ENCODE measurements at places on chromosomes 7 and 10.

DNA sequence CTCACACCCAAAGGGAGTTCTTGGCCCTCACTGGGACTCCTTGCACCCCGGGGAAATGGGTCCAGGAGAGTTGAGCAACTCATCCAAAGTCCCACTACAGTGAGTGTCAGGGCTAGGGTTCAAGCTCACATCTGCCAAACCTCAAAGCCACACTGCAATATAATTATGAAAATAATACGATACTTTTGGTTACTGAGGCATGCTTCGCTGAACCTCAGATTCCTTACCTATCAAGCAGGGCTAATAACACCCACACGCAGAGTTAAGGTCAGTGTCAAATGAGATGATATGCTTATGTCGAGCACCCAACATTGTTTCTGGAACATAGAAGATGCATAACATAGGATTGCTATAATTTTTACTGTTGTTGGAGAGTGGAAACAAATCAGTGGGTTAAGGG, 58.2 kb downstream of the BPGM start:
- DNase-seq = no peak

GRCh38 chr7:138952791-138953190, 28.4 kb downstream of the KIAA1549 start:
- no peak for DNase-seq

- no peak for DNase-seq
These were observed 231.3 kb upstream of the KLF6 start for GRCh38 chr10:4016214-4016740.

DNA sequence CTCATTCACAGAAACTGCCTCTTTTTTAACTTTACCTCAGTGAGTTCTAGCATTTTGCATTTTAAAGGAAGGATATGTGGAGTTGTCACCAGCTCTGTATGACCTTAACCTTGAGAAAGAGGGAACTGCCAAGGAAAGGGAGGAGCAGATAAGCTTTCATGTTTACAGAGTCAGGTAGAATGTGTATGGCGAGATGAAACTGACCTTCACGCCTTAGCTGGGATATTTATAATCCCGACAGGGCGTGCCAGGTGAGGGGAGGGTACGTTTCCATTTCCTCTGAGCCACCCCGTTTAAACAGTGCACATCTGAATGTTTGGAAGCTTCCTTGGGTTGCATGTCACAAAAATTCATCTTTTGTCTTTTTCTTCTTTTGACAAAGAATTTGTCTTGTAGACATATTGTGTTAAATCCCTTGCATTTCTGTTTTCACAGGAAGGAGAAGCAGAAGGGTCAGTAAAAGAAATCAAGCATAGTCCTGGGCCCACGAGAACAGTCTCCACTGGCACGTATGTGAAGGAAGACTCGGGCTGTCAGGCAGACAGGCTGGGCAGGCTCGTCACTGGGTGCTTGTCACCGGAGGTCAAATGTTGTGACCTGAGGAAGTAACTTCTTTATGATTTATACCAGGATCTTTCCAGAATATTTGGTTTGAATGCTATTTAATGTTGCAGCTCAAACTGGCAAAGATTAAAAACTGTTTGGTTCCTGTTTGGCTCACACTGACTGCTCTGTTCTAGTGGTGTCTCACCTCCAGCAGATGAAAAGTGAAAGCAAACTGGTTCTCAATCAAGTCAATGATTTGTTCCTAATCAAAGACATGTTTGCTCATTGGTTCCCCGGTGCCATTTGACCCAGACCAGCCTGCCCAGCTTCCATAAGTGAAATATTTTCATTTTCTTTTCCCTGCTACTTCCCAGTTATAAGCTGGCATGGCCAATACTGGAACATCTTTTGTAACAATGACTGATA, 16.2 kb downstream of the OPTN start:
- no peak for DNase-seq

- no peak for DNase-seq
These were observed 81.3 kb downstream of the VWDE start for GRCh38 chr7:12322284-12322902.

DNA sequence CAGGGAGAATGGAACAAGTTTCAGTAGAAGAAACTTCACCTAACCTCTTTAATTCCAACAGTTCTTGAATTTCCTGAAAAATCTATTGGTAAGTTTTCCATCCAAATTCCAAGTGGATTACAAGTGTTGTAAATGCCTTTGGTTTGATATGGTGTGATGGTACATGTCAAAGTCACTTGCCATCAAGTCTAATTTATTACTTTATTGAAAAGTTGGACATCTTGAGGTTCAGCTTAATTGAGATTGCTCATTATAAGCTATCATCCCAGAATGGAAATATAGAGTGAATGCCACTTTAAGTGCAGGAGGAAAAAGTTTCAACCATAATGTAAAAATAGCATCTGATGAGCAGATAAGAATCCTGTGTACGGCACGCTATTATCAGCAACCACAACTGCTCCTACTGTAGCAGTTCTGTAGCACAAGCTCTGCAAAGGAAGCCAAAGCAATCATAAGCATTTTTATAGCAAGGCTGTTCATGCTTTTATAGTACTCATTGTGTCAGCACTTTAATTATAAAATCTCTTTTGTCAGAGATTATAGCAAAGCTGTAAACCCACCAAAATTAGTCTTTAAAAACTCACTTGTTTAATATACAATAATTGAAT, 991.8 kb upstream of the PHF14 start:
- no peak for DNase-seq

GRCh38 chr10:78342827-78343653, 309.4 kb downstream of the RPS24 start:
- DNase-seq = no peak

DNA sequence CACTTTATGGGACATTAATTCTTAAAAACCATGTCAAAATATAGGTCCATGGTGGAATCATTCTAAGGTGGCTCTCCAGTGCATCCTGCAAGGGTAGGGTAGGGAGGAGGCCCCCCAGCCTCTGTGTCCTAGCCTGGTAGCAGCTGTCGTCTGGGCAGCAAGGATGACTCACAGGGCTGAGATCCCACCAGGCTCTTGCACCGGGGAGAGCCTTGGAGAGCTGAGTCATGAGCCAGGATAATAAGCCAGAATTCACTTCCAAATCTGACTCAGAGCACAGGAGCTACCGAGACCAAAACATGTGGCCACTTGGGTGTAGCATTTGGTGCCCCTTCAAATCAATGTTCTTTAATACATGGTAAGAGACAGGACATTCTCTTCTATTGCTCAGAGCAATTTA, 298.5 kb downstream of the NEBL start:
- no peak for DNase-seq

GRCh38 chr7:121876656-121877500, 3.9 kb downstream of the PTPRZ1 start:
- DNase-seq = no peak
